GM12864 (cell line): ENCODE measurements at places on chromosomes 3 and 15.

DNA sequence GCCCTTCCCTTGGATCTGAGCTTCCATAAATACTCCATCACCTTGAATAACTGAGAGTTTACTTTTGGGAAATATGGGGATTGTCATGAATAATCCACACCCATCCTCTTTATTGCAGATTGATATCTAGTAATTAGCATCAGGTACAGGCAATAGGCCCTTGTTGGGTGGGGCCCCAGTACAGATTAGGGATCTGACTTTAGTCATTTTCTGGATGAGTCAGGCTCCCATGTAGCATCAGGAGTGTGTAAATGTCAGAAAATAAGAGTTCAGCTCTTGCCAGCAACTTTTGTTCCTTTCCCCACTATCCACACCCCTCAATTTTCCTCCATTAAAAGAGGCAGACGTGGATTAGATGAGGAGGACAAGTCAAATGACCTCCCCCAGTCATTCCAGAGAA lies 17.7 kb upstream of the SNRK start:
- DNase-seq, result no peak

DNA sequence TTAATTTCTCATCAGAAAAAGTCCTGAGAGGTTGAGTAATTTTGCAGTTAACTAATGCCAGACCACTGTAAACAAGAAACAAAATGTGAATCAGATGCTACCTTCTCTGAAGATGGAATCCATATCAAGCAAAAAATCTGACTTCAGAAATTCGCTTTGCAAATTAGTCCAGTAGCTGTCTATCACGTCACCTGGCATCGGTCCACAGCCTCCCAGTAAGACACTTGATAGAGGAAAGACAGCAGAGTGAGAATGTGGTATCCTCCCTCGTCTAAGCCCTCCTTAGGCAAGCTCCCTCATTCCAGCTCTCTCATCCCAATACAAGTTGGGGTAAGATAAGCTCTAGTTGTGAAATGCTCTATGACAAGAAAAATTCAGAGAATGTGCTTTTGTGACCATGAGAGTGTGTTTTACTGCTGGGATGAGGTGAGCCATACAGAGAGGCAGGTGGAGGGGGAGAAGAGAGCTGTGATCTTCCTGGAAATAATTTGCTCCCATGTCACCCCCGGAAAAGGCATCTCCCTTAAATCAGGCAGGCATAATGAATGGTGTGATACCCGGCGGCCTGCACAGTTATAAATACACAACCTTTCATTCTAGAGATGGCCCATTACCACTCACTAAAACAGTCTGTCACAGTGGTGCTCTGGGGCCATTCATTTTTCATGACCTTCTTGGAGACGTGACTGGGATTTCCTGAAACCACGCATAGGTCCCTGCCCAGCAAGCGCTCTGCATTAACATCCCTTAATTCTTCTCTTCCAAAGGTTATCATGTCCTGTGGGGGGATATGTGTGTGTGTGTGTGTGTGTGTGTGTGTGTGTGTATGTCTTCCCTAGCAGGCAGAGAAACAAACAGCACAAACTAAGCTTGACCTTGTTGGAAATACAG lies 602.0 kb upstream of the KCNMB2 start:
- no peak for DNase-seq

DNA sequence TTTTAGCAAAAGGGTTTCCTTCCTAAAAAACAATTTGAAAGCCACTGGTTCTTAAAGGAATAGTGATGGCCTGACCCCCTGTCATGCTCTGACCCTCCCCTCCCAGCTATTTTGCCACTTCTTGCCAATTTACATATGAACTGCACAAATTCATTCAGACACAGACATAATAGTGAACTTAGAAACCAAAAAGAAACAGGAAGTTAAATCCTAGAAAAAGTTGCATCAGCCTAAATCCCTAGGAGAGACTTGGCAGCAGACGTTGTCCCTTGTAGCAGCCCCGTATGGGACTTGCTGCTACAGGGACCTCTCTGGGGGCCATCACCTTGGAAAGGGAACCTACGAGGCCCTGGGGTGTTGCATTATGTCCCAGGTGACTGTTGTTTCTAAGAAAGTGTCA lies 14.3 kb upstream of the PDE8A start:
- DNase-seq, result no peak

GRCh38 chr15:61182946-61183345 lies 46.2 kb downstream of the RORA start:
- DNase-seq, result no peak

GRCh38 chr3:18035641-18036449 lies 293.4 kb upstream of the TBC1D5 start:
- no peak for DNase-seq
